Activated CD4-positive, alpha-beta T cell treated with anti-CD3 and anti-CD28 coated beads for 48 hours (primary cell): ENCODE measurements at places on chromosomes 3 and 15.

DNA sequence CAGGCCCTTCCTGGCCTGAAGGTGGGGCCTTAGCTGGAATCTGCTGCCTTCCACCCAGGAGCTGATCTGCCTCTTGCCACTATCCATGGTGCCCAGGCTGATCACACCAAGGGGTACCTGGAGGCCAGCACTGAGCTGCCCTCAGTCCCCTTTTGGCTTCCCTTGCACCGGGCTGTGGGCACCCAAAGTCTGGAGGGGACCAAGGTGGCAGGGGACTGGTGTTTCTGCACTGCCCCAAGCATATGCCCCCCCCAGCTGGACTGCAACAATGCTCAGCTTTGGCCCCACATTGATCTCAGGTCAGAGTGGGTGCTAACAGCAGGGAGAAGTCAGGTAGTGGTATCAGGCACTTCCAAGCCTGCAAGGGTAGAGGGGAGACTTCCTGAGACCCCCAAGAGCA is 902.6 kb upstream of the EPHA6 start:
- no peak for DNase-seq

- no peak for DNase-seq
Observed at GRCh38 chr3:182565916-182566796, 227.1 kb upstream of the ATP11B start.

- no peak for DNase-seq
Observed at GRCh38 chr15:65424683-65425082, 1.9 kb upstream of the IGDCC4 start.

- DNase-seq, result no peak
Observed at GRCh38 chr15:25374143-25374542, 64.7 kb downstream of the UBE3A start.

DNA sequence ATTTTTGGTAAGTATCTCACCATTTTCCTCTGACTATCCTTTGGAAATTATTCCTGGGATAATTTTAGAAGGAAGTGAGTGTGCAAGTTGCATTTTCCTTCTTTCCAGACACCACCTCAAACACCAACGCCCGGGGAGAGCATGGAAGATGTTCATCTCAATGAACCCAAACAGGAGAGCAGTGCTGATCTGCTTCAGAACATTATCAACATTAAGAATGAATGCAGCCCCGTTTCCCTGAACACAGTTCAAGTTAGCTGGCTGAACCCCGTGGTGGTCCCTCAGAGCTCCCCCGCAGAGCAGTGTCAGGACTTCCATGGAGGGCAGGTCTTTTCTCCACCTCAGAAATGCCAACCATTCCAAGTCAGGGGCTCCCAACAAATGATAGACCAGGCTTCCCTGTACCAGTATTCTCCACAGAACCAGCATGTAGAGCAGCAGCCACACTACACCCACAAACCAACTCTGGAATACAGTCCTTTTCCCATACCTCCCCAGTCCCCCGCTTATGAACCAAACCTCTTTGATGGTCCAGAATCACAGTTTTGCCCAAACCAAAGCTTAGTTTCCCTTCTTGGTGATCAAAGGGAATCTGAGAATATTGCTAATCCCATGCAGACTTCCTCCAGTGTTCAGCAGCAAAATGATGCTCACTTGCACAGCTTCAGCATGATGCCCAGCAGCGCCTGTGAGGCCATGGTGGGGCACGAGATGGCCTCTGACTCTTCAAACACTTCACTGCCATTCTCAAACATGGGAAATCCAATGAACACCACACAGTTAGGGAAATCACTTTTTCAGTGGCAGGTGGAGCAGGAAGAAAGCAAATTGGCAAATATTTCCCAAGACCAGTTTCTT is 3.9 kb downstream of the NFKBIZ start:
- no peak for DNase-seq

- DNase-seq, result no peak
Observed at GRCh38 chr3:108041253-108041652, 49.6 kb downstream of the CD47 start.

DNA sequence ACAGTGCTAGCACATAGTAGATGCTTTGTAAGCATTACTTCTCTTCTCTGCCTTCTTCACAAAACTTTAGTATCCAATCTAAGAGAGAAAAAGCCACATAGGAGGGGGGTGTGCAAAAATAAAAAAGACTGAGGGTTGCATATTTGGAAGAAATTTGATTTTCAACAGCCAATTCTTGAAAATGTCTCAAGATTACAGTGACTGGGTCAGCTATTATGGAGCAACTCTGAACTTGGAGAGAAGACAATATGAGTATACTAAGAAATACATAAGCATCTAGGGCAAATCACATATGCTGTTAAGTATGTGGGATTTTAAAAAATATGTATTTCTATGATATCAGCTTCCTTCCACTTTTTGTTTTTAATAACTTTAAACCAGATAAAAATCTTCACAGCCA is 196.6 kb upstream of the GOLIM4 start:
- DNase-seq, result no peak

GRCh38 chr15:99729920-99730319 is 3.3 kb downstream of the LYSMD4 start:
- peak; percentile 26 for DNase-seq

- no peak for DNase-seq
Observed at GRCh38 chr3:65532215-65532614, 506.5 kb downstream of the MAGI1 start.

DNA sequence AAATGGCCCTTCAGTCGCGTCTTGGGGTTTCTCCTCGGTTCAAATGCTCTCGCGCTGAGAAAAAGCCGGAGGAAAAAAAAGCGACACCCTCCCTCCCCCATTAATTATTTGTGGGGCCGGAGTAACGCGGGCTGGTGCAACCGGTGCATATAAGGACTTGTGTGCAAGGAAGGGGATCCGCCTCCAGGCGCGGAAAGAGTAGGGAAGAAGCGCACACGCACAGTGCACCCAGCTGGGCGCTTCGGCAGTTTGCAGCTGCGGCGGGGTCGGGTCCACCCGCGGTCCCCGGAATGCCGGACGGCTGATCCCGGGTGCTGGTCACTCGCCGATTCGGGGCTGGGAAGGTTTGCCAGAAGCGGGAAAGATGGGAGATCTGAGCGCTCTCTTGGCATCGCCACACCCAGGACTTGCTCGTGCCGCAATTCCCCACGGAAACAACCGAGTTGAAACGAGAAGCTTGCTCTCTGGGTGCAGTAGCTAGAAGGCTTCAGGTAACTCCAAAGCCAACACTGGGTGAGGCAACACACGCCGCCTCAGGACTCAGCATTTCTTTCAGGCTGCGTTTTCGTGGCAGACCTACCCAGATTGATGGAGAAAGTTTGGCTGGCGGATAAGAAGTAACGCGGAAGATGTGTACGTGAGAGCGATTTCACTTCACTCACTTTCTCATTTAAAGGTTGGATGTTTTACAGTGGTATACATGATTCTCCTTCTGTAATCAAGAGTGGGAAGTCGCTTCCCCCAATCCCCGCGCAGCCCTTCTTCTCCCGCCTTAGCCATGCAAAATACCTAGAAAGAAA is 720 bp upstream of the TNIK start:
- DNase-seq, result peak; percentile 57

GRCh38 chr3:146159616-146160320 is 1.2 kb downstream of the PLOD2 start:
- no peak for DNase-seq

- no peak for DNase-seq
Observed at GRCh38 chr3:188207941-188208515, 54.1 kb downstream of the LPP start.

GRCh38 chr15:99453637-99454030 is 112.2 kb upstream of the MEF2A start:
- no peak for DNase-seq

DNA sequence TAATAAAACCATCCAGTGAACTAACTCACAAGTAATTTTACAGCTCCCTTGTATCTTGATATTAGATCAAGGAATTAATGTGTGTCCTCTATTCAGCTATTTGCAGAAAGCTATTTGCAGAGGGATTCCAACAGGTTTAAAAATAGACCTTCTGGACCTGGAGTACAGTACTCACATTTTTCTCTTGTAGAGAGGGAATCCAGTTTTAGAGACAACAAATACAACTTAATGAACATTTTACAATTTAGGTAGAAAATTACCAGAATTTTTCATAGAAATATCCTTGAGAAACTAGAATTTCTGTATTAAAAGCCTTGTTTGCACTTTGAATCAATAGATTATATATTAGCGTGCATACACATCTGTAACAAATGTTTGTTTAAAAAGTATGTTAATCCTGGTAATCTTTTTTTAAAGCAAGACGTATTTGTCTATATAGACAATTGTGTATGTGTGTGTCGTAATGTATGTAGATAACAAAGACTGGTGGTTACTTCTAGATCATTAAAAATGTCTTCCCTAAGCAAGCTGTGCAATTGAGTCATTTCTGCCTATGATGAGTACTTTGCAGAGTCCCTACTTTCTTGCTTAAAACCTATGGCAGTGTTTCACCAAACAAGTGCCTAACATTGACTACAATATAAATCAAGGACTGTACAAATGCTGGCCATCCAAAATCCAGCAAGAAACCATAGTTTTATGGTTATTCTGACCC is 57.9 kb downstream of the PPP2R3A start:
- DNase-seq, result no peak

DNA sequence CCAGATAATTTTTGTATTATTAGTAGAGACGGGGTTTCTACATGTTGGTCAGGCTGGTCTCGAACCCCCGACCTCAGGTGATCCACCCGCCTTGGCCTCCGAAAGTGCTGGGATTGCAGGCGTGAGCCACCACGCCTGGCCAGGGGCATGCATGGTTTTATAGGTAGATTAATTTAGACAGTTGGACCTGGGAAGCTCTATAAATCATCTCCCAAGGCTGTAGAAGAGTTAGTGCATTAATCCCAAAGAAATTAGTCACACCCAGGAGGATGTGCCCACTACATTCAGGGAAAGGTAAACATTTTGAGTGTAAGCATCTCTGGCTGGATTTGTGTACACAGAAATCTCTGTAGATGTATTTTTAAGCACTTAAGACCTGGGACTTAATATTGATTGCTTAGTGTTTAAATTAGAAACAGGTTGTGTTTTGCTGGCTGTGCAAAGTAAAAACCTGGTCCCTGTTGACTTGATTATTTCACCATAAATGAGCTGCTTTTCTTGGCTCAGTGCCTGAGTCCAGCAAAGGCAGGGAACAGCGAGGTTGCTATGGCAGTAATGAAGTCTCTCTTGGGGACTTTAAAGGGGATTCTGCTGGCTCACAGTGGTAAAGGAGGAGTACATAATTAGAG is 19.2 kb downstream of the EXOSC7 start:
- DNase-seq, result no peak

- DNase-seq, result no peak
Observed at GRCh38 chr3:43814461-43814860, 123.7 kb downstream of the ABHD5 start.

DNA sequence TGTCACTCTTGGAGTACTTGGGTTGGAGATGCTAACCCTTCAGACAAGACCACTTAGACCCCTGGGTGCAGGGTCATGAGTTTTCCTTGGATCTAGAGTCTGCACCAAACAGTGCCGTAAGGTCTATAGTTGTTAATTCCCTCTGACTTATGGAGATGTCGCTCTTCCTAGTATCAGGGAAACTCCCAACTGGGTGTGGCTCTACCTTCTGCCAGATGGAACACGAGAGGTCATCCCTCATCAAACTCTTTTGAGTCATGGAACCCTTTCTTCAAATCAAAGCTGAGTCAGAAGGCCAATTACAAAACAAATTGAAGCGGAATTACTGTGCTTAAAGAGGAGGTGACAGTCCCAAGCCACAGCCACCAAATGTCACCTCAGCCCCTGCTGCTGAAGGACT is 514.9 kb upstream of the PROK2 start:
- DNase-seq, result no peak

DNA sequence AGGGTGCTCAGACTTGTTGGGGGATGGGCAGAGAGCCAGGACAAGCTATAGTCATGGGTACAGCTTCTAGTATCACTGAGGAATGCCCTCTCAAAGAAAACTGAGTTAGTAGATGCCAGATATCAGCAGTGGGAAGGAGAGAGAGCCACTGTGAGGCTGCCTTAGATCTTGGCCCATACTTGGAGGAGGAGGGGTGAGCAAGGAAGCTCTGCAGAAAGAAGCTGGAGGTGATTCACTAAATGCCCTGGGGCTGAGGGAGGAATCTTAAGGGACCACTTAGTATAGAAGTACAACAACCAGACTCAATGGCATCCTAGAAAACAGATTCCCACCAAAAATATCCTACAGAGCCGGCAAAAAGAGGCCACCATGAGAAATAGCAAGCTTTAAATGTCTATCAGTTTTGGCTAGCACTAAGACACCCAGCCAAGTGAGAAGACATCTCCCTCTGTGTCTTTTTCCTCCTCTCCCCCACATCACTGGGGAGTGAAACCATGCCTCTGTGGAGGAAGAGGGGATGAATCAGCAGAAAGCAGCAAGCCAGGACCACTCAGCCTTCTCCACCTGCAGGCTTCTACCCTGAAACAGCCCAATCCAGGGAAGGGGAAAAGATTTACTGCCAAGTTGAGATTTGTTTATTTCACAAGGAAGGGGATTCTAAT is 282.5 kb upstream of the STT3B start:
- no peak for DNase-seq

DNA sequence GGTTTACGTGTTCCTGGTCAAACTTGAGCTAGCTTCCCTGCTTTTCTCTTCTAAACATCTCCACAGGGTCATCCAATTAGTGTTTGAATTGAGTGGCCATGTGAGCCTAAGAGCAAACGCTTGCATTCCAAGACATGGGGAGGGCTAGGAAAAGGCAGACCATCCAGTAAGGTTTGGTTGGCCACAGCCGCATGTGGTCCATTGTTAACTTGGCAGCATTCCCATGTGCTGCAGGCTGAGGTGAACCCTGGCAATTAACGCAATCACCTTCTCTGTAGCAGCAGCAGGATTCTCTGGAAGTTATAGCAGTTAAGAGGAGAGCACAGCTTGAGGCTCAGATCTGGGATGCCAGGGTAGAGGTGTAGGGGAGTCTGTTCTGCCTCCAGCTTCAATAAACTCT is 502.2 kb upstream of the LMCD1 start:
- DNase-seq, result no peak

GRCh38 chr3:43043071-43043766 is 62.7 kb downstream of the POMGNT2 start:
- no peak for DNase-seq

GRCh38 chr3:129569856-129570255 is 26.9 kb downstream of the H1-8 start:
- DNase-seq, result no peak

GRCh38 chr15:29337156-29337959 is 67.7 kb upstream of the NSMCE3 start:
- no peak for DNase-seq

- DNase-seq, result no peak
Observed at GRCh38 chr15:38427380-38427779, 26.5 kb upstream of the FAM98B start.

DNA sequence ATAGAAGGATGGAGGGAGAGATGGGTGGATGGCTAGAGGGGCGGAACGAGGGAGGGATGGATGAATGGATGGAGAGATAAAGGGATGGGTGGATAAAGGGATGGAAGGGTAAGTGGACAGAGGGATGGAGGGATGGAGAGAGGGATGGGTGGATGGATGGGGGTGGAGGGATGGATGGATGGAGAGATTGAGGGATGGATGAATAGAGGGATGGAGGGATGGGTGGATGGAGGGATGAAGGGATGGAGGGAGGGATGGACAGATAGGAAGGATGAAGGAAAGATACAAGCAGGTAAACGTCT is 313.3 kb downstream of the UACA start:
- no peak for DNase-seq
